ENCODE measurements at places on chromosomes 1 and 21. TPM values are rescaled to one million over a fixed set of nuclear protein-coding genes. Genes with fewer than 3 reads are reported as not detected.

GRCh38 chr1:14780271-14780670, 181.8 kb downstream of the KAZN start:
- no peaks in the 10 kb centered on the region for H3K36me3 ChIP-seq
- peaks cover 43% of the 10 kb centered on the region for H3K27me3 ChIP-seq

DNA sequence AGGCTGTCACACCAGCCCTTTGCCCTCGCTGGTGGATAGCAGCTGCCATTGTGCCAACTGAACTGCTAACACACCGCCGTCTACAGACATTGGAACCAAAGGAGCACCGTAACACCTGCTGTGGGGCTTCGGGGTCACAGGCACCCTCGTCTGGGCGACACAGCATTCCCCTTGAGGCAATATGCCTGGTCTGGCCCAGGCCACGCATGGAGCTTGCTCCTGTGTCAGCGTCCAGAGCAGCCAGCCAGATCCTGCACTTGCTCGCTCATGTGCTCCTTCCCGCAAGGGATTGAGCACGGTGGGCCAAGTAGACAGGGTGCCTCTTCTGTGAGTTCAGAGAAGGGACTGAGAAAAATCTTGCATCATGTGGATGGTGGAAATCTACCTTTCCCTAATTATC, 314.6 kb upstream of the PLD5 start:
- H3K27me3 ChIP-seq: no peaks in the 10 kb centered on the region
- H3K4me3 ChIP-seq: no peak overlapping the region
- no peaks in the 10 kb centered on the region for H3K36me3 ChIP-seq
- no peak for DNase-seq

GRCh38 chr21:39313042-39313570, 326 bp downstream of the BRWD1 start:
- H3K27me3 ChIP-seq: no peaks in the 10 kb centered on the region
- peak overlapping the region; percentile 92 for H3K4me3 ChIP-seq
- H3K36me3 ChIP-seq: peaks cover 4% of the 10 kb centered on the region

DNA sequence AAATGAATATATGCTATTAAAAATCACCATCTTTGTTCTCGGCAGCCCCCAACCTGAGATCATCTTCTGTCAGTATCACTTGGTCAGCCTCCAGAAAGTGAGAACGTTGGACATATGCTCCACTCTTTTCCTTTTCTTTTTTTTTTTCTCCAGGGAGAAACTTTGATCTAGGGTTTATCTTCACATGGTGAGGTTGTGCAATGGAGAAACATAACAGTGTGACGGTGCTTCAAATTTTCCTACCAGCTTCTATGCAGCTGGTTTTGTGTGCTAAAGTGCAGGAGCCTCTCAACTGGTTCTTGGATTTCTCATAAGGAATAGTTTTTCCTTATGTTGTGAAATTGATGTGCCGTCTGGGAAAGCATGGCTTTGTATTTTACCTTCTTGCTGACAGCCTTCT, 1202.9 kb downstream of the NCAM2 start:
- no peaks in the 10 kb centered on the region for H3K27me3 ChIP-seq
- no peak overlapping the region for H3K4me3 ChIP-seq
- H3K4me1 ChIP-seq: no peaks in the 10 kb centered on the region
- no peaks in the 10 kb centered on the region for H3K36me3 ChIP-seq

Gene AMY1C
- not detected for total RNA-seq
